ENCODE measurements at places on chromosomes 4 and X. TPM values are rescaled to one million over a fixed set of nuclear protein-coding genes. Genes with fewer than 3 reads are reported as not detected.

DNA sequence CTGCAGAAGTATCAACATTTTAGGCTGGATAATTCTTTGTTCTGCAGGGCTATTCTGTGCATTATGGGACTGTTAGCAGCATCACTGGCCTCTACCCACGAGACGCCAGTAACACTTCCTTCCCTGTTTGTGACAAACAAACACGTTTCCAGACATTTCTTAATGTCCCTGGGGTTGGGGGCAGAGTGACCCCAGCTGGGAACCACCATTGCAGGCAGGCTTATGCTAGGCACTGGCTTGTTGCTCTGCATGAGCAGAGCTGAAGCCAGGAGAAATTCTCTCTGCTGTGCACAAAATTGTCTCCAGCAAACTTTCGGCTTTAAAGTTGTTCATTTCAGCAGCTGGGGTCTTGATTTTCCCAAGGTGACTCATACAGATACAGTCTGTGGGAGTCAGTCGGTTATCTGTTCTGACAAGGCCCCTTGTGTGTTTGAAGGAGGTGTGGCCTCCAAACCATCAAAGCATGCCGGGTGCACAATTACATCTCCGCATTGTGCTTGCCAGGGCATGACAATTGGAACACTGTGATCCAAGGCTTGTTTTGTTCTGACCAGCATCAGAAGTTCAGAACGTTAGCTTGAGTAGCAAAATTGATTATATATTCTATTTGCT lies 156.4 kb upstream of the BOD1L1 start:
- H3K36me3 ChIP-seq: no peaks in the 10 kb centered on the region
- peak; percentile 13 for DNase-seq
- no peaks in the 10 kb centered on the region for H3K4me1 ChIP-seq
- no peaks in the 10 kb centered on the region for H3K27me3 ChIP-seq
- H3K27ac ChIP-seq: no peak overlapping the region
- H3K4me3 ChIP-seq: no peak overlapping the region

- no peak overlapping the region for H3K4me3 ChIP-seq
- H3K36me3 ChIP-seq: no peaks in the 10 kb centered on the region
- DNase-seq: no peak
- no peaks in the 10 kb centered on the region for H3K4me1 ChIP-seq
- H3K27me3 ChIP-seq: no peaks in the 10 kb centered on the region
These were observed 1587.9 kb upstream of the ADGRL3 start for GRCh38 chr4:59612235-59612634.

DNA sequence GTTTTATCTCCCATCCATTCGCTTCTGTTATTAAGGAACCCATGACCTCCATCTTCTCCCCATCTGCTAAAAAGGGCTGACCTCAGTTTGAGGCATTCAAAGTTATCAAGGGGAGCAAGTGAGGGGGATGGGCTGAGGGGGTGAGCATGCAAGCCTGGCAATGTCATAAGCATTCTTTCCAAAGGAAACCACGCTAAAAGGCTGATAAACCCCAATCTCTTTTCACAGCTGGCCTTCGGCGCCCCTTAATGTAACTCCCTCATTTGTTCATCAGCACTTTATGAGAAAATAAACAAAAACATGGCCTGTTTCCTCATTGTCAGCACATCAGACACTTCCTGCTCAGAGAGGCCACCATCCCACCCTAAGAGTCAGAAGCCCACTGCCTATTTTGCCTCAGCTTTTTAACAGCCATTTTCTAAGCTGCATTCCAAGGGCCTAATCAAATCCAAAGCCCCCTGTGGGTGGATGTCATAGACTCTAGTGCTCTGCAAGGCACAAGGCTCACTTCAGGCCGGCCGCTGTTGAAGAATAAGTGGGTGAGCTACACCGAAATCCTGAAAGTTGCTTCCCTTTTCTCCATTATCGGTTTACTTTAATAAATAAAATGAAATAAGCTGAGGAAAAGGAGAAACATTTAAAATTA lies 92.0 kb upstream of the SRD5A3 start:
- no peaks in the 10 kb centered on the region for H3K4me1 ChIP-seq
- no peak overlapping the region for H3K27ac ChIP-seq
- no peak overlapping the region for H3K4me3 ChIP-seq
- no peaks in the 10 kb centered on the region for H3K36me3 ChIP-seq
- no peaks in the 10 kb centered on the region for H3K27me3 ChIP-seq
- DNase-seq: no peak

LANCL3 gene
- total RNA-seq: not detected

- H3K27ac ChIP-seq: no peak overlapping the region
- no peak for DNase-seq
- no peaks in the 10 kb centered on the region for H3K27me3 ChIP-seq
- H3K4me3 ChIP-seq: no peak overlapping the region
- H3K36me3 ChIP-seq: no peaks in the 10 kb centered on the region
These were observed 5.4 kb upstream of the GTPBP6 start for GRCh38 chrX:323721-324628.

GRCh38 chr4:88027611-88028608 lies 20.5 kb downstream of the PKD2 start:
- H3K4me1 ChIP-seq: no peaks in the 10 kb centered on the region
- 0 out of 2 replicates have a peak, but pooled peaks cover 2% of the 10 kb centered on the region for H3K36me3 ChIP-seq
- no peak for DNase-seq
- no peak overlapping the region for H3K4me3 ChIP-seq
- no peak overlapping the region for H3K27ac ChIP-seq

- H3K36me3 ChIP-seq: no peaks in the 10 kb centered on the region
- H3K4me1 ChIP-seq: no peaks in the 10 kb centered on the region
- H3K27me3 ChIP-seq: no peaks in the 10 kb centered on the region
- no peak for DNase-seq
- no peak overlapping the region for H3K4me3 ChIP-seq
These were observed 64.2 kb downstream of the GEMIN8 start for GRCh38 chrX:13965531-13965930.

ETDA gene
- total RNA-seq: not detected

DNA sequence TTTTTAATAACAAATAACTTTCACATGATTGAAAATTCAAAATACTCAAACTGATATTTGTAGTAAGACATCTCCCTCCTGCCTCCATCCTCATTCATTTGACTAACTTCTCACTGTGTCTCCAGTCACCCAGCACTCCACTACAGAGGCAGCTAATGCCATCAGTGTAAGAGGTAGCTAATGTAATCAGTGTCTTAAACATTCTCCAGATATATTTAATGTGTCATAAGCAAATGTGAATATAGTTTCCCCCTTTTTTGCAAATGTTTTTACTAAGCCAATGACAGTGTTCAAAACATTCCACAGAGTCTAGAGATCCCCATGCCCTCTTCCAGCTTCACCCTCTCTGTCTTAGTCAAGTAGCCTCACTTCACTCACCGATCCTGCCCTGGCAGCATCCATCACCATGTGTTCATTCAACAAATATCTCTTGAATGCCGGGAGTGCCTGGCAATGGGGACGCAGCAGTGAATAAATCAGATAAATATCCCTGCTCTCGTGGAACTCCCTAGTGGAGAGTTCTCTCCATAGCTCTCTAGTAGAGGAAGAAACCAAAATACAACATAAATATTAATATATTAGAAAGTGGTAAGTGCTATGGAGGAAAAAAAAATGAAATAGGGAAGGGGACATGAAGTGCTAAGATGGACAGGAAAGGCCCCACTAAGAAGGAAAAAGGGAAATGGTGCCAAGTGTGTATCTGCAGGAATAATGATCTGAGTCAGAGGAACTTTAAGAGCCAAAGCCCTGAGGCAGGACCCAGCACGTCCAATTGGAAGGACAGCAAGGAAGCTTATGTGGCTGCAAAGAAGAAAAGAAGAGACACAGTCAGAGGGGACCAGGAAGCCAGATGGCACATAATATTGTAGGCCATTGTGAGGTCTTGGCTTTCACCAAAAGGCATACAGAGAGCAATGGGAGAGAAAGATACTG lies 18.7 kb downstream of the SCFD2 start:
- no peak overlapping the region for H3K27ac ChIP-seq
- H3K4me1 ChIP-seq: no peaks in the 10 kb centered on the region
- H3K4me3 ChIP-seq: no peak overlapping the region
- no peak for DNase-seq

- no peak for DNase-seq
- H3K4me1 ChIP-seq: no peaks in the 10 kb centered on the region
These were observed 5.9 kb downstream of the RIPPLY1 start for GRCh38 chrX:106897259-106897658.

ADGRL3 gene
- total RNA-seq: not detected

Data from GM12878 (cell line).